H54 (cell line): ENCODE measurements at places on chromosomes 2 and 18.

GRCh38 chr2:229610333-229610732, 104.0 kb downstream of the DNER start:
- DNase-seq: peak; percentile 72

- DNase-seq: no peak
Measured at GRCh38 chr2:182924306-182924705, 57.9 kb upstream of the FRZB start.

GRCh38 chr2:15061268-15061667, 428.8 kb downstream of the LRATD1 start:
- DNase-seq: no peak

- DNase-seq: no peak
Measured at GRCh38 chr2:218474527-218474926, 55.6 kb downstream of the VIL1 start.

GRCh38 chr2:43183743-43184142, 42.7 kb downstream of the ZFP36L2 start:
- DNase-seq: no peak

- DNase-seq: no peak
Measured at GRCh38 chr2:8436585-8436984, 245.3 kb upstream of the ID2 start.

GRCh38 chr2:216773072-216773471, 77.7 kb upstream of the IGFBP5 start:
- DNase-seq: no peak

GRCh38 chr18:9901377-9901776, 12.4 kb upstream of the VAPA start:
- DNase-seq: no peak

- DNase-seq: no peak
Measured at GRCh38 chr18:71919211-71919610, 624.9 kb downstream of the CBLN2 start.

GRCh38 chr2:25056098-25056821, 14.4 kb downstream of the EFR3B start:
- DNase-seq: no peak

DNA sequence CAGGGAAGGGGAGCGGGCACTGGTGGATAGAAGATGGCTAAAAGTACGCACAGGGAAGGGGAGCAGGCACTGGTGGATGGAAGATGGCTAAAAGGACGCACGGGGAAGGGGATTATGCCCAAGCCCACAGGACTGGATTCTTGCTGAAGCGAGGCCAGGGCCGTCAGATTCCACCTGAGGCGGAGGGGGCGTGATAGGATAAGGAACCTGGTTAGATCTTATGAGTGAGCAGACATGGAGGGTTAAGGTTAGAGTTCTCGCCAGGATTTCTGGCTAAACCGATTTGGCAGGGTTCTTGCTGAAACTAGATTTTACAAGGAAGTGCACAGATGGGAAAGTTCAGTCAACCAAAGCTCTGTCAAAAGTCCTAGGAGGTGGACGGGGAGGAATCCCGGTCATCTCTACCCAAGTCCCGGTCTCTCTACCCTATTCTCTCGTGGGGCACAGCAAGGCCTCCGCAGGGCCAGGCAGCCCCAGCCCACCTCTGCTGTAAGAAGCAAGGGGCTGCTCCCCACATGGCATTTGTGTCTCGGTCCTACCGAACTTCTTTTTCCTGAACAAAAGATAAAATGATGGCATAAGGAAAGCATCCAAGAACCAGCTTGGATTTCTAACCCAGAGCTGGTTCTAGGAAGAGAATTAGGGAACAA, 140.8 kb downstream of the PTGR3 start:
- DNase-seq: no peak

DNA sequence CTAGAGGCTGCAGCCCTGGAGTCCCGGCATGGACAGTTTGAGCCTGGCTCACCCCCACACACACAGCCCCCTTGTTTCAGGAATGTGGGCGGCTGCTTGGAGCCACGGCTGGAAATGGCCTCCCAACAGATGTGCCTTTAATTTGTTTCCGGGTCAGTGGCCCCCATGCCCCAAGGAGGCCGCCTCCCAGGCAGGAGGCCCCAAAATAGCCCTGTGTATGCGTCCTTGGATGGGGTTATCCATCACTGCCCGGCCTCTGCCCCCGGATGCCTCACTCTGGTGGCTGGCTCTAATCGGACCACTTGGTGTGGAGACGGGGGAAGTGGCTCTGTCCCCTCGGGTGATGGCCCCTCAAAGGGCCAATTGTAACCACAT, 151.9 kb upstream of the MYCN start:
- no peak for DNase-seq

DNA sequence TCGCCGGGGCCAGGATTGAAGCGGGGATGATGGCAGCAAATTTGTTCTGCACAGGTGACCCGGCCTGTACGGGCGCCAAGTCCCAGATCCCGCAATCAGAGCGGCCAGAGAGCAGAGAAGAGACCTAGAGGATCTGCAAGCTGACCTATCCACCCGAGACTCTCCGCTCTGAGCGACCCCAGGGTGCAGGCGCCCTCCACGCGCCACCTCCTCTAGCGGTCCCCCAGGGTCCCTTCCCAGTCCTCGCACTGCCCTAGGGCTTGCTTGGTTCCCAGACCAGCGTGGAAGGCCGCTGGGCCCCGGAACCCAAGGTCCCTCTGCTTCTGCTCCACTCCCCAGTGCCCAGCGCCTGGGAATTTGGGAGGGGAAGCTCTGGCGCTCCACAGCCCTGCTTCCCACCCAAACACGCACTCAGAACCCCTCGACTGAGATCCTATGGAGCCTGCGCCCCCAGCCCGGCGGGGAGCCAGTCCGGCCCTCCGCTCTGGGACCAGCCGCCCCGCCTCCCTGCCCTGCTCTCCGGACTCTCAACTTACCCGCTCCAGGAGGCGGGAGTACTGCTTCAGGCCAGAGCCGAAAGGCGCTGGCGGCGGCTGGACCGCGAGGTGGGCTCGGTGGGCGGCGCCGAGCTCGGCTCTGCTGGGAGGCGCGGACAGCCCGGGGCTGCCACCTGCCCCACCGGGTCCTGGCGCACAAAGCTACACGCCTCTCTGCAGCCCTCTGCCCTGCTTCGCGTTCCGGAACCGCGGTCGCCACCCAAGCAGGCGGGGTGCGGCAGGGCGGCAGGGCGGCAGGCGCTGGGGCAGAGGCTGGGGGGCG, 3.0 kb upstream of the SIX3 start:
- DNase-seq: no peak

DNA sequence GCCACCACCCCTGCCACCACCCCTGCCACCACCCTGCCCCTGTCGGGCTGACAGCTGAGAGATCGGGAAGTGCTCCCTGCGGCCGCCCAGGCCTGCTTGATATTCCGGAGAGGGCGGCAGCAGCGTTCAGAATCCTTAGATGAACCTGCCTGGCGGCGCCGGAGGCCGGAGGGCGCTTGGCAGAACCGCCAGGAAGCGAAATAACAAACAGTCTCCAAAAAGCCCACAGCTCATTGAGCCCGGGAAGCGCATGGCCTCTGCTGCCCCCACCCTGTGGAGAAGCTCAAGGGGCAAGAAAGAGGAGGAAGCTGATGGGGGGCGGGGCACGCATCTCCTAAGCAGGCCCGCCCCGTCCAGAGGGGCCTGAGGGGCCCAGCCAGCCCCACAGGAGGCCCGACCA, 92.2 kb upstream of the MBOAT2 start:
- DNase-seq: no peak

DNA sequence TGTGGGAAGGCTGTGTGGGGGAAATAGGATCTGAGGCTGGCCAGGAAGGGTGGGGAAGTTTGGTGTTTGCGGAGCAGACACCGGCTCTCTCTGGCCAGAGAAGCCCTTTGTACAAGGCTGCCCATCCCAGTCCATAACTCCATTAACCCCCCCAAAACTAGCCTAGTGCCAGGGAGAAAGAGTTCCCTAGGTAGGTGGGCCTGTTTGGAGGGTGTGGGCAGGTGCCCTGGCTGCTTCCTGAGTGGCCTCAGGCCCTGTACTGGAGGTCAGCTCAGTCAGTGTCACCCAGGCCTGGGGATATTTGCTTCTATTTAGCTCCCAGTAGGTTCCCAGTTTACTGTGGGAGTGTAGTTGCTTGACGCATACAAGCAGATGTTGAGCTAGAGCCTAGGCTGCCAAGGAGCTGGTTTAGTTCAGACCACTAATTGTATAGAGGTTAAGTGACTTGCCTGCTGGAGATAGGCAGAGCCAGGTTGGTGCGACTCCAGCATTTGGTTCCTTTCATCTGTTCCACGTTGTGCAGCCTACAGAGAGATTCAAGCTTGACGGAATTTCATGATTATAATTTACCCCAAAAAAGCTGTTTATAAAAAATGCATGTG, 2.9 kb upstream of the GREB1 start:
- no peak for DNase-seq

DNA sequence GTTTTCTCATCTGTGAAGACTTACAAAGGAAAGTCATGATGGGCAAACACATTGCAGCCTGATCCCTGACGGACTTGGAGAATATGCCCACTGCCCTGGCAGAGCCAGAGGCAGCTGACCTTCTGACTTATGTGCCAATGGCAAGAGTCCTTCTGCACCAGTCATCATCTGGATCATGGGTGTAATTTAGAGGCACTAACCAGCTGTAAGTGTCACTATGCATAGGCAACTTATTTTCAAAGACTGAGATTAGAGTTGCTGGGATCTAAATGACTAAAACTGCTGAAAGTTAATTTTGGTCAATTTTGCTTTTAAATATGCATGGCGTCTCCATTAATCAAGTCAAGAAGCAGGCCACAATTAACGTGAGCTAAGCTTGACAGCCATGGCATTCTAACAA, 261.2 kb downstream of the BCL11A start:
- DNase-seq: no peak

DNA sequence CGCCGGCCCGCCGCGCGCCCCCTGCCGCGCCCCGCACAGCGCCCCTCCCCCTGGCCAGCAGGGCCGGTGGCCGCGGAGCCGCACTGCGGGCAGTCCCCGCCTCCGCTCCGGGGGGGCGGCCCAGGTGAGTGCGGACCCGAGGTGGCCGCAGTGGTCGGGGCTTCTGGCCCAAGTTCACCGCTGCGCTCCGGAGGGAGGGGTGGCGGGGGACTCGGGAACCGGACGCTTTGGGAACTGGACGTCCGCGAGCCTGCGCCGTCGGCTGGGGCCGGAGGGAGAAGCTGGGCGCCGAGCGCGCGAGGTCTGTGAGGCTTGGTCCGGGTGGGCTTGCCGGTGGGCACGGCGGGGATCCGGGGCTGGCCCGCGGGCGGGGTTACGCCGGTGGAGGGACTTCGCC, 591 bp upstream of the LDLRAD4 start:
- no peak for DNase-seq

GRCh38 chr2:199100326-199101110, 357.2 kb downstream of the SATB2 start:
- DNase-seq: no peak

DNA sequence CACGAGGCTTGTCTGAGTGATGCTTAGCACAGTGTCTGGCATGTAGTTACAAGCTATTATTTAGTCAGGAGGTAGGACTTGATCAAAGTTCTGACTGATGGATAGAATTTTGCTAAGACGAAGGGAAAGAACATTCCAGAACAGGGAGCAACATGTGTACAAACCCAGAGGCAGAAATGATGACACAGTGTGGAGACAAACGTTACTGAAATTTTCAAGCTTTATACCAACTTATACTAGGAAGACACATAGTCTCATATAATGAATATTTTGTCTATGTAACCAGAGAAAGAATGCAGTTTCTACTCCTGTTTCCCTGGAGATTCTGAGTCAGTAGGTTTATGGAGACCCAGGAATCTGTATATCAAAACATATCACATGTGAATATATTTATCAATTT, 123.4 kb downstream of the FAM124B start:
- no peak for DNase-seq

DNA sequence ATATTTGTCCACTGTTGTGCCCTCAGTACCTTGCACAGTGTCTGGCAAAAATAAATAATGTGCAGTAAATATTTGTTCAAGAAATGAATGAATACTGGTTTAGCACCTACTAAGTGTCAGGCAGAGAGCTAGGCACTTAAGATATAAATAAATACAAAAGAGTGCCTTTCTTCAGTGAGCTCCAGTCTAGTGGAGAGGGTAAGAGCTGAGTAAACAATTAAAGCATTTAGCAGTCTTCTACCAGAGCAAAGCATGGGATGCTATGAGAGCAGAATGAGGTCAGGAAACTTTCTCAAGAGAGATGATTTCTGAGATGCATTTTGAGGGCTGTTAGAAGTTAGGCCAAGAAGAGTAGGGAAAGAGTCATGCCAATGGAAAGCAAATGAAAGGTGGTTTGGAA, 314.7 kb downstream of the DSC3 start:
- DNase-seq: no peak

DNA sequence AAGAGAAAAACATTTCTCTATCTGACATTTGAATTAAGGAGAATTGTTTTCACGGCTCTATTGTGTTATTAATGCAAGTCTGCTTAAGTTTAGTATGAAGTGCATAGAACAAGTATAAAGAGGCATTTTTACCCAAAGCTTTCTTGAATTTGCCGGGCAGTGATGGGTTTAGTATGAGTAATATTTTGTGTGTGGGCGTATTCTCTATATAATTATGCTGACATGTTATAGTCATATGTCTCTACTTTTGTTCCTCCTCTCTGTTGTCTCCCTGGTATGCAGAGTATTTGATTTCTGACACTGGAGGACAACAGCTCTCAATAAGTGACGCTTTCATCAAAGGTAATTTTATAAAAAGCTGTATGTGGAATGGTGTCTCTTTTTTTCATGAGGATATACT, 45.9 kb downstream of the PIKFYVE start:
- no peak for DNase-seq

GRCh38 chr2:113863144-113863543, 26.7 kb upstream of the ACTR3 start:
- DNase-seq: no peak

DNA sequence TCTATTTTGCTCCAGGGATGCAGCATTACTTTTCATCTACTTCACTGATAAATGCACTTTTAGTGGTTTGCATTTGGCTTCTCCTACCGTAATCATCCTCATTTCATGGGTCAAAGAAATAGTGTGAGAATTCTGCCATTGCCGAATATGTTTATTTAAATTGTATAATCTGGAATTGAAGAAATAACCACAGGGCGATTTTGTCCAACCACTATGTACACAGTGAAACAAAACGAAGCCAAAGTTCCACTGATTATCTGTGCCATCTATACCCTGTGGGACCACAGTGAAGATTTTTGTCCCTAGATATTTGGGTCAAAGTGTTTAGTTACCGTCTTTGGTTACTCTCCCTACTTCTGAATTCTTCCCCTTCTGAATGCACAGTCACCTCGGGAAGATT, 888.6 kb upstream of the NRXN1 start:
- DNase-seq: no peak

- DNase-seq: no peak
Measured at GRCh38 chr2:43889416-43889815, 50.6 kb downstream of the ABCG8 start.

- no peak for DNase-seq
Measured at GRCh38 chr2:27148801-27149439, at the start of gene TCF23. Gene TCF23 (plus strand): TSS chr2:27149004. CDS start chr2:27149134, 130 bp downstream.

DNA sequence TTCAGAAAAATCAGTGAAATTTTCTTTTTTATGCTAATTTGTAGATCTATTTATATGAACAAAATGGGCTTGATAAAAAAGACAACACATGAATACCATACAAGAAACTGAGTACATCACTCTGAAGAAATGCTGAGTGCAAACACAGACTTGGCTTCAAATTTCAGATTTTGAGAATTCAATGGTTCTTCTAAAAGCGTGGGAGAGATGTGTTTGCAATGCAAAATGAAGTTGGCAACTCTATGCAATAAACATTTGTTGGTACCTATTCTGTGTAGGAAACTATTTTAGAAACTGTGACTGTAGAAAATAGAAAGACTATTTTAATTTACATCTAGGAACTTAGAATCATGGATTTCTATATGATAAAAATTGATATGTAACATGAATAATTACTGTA, 1834.1 kb upstream of the CELF4 start:
- DNase-seq: no peak
